ENCODE measurements at places on chromosomes 7 and 10.

DNA sequence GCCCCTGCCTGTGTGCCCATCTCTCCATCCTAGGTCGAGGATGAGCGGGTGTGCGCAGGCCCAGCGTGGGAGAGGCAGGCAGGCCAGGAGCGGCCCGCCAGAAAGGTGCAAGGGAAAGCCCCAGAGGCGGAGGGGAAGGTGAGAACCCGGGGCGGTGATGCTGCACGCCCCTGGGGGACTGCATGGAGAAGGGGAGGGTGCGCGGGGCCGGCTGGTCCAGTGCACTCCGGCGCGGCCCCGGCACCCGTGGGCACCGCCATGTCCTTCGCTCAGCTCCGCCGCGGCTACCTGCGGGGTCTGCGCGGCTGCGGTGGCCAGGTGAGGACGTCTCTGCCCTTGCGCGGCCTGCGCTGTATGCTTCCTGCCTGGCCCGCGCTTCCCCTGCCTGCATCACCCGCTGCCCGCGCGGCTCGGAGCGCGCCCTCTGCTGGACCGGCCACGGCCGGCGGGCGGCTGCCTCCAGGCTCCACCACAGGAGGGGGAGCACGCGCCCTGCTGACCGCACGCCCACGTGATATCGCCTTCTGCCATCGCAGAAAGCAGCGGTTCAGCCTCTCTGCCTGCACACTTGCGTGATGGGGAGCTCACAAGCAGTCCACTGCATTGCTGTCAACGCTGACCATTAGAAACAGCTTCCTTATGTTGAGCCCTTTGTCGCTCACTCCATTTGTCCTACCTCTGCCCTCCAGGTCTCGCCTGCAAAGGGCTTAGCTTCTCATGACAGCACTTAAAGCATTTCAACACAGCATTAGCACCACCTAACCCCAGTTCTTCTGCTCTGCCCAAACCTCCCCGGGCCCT is 73.9 kb downstream of the CXCL12 start:
- peak; percentile 86 for DNase-seq

DNA sequence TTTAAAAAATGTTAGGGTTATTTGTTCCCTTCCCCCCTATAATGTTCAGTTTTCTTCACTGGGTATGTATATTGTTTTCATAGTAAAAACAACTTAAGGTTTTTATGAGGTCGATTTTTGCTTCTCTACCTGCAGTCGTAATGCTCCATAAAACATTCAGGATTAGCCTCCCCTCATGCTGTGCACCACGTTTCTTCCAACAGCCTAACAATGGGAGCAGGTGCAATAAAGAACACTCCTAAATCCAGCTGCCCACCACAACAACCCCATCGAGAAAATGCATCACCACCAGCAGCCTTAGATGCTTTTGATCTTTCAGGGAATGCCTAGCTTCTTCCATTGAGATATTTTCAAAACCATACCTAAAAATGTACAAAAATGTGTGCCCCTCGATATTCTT is 111.1 kb downstream of the ADAM12 start:
- no peak for DNase-seq

DNA sequence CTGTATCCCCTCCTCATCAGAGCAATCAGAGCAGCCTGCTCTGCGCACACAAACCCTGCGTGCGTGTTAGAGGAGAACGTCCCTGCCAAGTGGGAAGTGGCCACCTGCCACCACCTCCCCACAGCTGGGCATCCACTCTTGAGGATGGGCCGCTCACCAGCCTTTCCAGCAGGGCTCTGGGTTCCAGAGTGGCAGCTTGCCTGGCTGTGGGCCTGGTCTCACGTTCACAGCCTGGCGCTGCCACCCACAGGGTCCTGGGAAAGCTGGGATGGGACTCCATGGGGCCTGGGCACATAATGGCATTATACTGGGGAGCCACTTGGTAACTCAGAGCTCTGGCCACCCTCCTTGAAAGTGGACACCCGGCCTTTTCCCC is 151.1 kb upstream of the PPP2R2D start:
- no peak for DNase-seq

DNA sequence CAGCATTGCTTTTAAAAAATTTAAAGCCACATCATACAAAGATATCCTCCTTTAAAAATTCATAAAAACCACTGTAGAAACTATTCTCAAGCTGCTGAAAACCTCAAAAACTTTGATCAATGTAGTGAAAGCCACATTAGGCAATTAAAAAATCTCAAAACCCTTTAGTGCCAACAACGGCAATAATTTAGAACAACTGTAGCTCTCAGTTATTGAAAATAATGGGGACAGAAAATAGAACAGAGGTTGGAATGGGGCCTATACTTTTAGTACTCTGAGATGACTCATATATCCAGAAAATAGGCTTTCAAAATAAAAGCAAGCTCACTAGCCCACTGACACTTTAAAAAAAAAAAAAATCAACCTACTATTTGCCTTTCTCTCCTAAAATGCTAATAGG is 87.5 kb downstream of the GSAP start:
- DNase-seq = peak; percentile 54

DNA sequence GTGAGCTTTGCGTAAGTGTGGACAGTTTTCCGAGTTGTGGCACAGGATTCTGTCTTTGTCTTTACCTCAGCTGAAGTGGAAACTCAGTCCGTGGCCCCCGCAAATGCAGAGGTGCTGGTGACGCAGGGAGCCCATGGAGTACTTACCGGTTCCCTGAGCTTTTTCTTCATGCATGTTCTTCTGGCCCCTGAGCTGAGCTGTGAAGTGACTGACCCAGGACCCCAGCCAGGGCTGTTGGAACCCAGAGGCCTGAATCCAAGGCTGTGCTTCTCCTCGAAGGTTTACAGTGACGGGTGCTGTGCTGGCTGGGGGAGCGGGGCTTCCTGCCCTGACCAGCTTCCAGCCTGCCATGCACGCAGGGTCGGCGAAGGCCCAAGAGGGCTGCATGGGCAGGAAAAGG is 223.5 kb downstream of the GLRX3 start:
- no peak for DNase-seq
